ENCODE measurements at places on chromosomes 11 and 22.

DNA sequence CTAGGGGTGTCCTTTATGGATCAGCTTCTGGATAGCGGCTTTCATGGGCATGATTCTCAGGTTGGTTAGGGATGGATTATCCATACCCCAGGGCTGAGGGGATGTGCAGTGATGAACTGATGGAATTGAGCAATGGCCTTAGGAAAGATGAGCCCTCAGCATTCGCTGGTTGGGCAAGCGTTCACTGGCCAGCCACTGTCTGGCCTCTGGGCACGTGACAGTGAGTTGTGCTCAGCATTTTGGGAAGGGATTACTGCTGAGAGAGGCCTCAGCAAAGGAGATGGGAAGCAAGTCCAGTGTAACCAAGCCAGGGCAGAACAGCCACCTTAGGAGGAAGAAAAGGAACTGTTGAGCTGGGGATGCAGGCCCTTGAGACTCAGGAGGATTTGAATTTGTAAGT is 17.4 kb downstream of the UBASH3B start:
- no peak for DNase-seq

DNA sequence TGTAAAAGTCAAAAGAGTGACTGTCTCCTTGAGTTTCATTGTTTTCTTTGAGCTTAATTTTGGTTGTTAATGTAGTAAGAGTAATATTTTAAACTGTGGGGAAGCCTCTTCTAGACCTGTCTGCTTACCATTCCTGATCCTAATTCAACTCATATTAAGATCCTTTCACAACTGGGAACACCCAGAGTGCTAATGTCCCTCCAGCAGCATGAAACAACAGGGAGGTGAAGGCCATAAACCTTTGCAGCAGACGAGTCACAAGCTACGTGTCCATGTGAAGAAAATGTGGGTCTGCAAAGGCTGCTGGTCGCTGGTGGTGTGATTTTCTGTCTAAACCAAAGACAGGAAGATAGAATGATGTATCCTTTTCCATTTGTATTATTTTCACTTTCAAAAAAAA is 152.5 kb downstream of the ETS1 start:
- no peak for DNase-seq

GRCh38 chr11:130037881-130038585 is 31.7 kb upstream of the APLP2 start:
- no peak for DNase-seq

- DNase-seq: peak; percentile 94
Measured at GRCh38 chr11:64887757-64888405, 9.5 kb upstream of the EHD1 start.

DNA sequence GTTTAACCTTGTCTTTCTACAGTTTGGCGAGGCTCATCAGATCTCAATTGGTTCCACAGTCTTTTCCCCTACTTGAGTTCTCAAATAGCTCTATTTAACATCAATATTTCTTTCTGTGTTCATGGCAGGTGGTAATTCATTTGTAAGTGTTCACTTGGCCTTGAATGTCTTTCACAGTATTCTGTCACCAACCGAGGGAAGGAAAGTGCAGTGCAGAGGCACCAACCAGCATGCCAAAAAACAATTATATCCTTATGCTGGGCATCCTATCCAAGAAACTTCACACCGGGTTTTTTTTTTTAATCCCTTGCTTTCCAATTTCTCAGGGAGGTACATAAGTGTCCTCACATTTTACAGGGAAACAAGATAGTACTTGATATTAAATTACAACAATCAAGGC is 55.0 kb upstream of the ZC3H12C start:
- DNase-seq: no peak

- DNase-seq: peak; percentile 63
Measured at GRCh38 chr11:32333320-32333991, 101.9 kb downstream of the WT1 start.

DNA sequence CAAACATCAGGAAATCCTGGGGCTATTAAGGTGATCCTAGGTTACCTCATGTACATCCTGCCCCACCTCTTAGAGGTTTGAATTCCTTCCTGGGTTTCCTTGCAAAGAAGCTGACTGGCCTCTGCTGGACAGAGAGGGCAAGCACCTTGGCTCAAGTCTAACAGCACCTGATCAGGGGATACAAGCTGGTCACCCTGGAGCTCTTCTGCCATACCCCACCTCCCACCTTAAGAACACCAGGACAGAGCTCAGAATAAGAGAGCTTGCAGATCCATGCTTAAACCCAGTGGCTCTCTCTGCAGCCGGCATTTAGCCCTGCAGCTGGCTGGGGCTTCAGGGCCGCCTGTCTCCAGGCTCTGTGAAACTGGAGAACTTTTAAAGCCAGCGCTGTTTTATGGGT is 386.6 kb upstream of the NARS2 start:
- peak; percentile 32 for DNase-seq
